Fibroblast of skin of left quadriceps (primary cell): ENCODE measurements at places on chromosomes 2 and 18.

- no peak for DNase-seq
Observed at GRCh38 chr2:167017021-167017420, 128.7 kb downstream of the XIRP2 start.

- DNase-seq, result no peak
Observed at GRCh38 chr2:238320648-238321281, 447 bp downstream of the TRAF3IP1 start.

GRCh38 chr2:67050622-67051021, 346.5 kb upstream of the ETAA1 start:
- DNase-seq, result no peak

DNA sequence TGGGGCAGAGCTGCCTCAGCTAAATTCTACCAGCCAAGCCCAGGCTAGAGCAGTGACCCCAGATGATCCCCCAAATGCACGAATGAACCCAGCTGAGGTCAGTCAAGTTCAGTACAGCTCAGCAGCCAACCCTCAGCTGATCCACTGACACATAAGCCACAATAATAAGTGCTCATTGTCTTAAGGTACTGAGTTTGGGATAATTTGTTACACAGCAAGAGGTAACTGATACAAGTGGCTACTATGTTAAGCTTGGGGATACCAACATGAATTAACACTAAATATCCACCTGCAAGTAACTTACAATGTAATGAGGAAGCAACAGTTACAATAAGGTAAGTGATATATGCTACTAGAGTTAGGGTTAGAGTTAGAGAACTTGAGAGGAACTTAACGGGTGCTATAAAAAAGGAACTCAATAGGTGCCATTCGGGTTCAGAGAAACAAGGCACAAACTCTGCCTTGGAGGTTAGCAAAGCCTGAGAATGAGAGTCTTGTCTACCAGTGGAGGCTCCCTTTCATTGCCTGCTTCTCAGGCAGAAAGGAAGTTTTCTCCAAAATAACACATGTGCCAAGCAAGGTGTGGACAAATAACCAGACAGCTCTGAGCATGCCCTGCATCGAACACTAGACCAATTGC, 189.4 kb downstream of the ARL4C start:
- no peak for DNase-seq

DNA sequence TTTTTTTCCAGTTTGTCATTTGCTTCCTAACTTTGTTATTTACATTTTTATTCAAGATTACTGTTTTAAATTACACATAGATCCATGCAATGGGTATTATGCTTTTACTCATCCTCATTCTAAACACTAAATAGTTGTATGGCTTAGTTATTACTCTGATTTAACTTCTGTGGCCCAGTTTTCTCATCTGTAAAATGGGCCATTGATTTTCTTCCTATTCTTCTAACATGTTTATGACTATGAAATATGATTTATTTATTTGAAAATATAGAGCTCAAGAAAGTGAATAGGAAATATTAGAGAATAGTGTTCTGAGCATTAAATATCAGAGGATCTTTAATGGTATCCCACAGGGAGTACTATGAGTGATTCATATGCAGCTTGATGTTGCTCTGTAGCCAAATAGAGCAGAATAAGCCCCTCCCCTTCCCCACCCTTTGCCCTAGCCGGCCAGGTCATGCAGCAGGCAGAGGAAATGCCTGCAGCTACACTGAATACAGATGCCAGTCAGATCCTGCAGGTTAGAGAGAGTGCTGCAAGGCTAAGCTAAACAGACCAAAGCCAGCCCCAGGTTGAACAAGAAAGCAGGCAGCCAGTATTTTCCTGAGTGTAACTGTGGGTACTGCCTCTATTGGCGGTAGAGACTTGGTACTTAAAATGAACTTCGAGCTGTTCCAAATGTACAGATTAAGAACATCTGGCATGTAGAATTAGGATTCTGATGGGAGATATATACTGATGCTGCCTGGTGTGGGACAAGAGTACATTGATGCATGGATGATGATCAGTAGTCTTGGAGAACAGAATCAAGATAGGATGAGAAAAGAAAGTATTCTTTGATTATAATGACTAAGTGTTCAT, 11.7 kb upstream of the ACYP2 start:
- DNase-seq, result peak; percentile 13
